ENCODE measurements at places on chromosomes 12 and 14. TPM values are rescaled to one million over a fixed set of nuclear protein-coding genes. Genes with fewer than 3 reads are reported as not detected.

Gene MYF6
- total RNA-seq, result not detected

Gene PRPH
- 1.7 TPM for total RNA-seq

Gene FAM222A
- total RNA-seq, result 0.73 TPM

DNA sequence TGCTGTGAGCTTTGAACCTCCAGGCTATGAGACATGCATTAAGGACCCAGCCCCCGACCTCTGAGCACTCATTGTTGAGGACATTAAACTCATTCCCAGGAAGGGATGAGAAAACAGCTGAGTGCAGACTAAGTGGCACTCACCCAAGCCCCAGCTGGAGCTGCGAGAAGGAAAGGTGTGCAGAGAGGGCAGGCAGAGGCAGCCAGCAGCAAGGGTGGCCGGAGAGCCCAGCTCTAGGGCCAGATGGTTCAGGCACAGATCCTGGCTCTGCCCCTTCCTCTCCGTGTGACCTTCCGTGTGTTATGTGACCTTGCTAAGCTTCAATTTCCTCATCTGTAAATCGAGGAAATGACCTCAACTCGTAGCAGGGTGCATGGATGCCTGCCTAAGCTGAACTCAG lies 3.7 kb downstream of the TSPAN11 start:
- DNase-seq, result no peak

DNA sequence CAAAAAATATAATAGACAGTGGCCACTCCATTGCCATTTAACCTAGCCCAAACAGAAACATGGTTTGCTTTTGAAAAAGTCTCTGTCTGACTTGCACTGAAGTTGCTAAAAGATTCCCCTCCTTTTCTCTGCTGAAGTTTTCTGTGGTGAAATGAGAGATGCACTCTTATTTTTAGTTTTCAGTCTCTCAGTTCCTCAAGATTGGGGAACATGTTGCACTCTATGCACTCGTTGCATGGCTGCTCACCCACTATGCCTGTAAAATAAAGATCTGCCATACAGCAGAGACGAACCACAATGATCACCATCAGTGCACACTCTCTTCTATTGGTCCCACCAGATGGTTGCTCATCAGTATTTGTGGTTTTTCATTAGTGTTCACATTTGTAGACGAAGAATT lies 13.1 kb upstream of the DAAM1 start:
- DNase-seq, result no peak

Gene ZNF664
- total RNA-seq, result 90.5 TPM

- DNase-seq, result no peak
Measured at GRCh38 chr12:51879102-51879501, 8.8 kb upstream of the ANKRD33 start.

Gene ATL1
- 8.8 TPM for total RNA-seq

Gene BORCS5
- total RNA-seq, result 21.6 TPM

- no peak for DNase-seq
Measured at GRCh38 chr14:22928237-22929103, 706 bp downstream of the PRMT5 start.

DNA sequence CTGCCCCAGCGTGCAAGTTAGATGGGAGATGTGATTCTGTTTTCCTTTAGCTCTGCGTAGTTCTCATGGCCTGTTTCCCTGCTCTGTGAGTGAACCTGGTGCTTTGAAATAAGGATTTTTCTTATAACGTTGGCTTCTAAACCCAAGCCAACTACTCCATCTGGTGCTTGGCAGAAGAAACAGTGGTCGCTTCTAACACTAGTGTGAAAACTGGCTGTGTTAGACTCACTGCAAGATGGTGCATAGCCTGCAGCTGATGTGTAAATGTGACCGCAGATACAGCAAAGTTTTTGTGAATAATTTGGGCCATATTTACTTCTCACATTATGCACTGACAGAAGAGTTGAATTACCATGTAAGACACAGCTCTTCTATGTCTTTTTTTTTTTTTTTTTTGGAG lies 12.2 kb downstream of the GTF2H3 start:
- DNase-seq, result no peak

Gene SCAF11
- 163 TPM for total RNA-seq

Gene DIO2
- 4.8 TPM for total RNA-seq

Gene OR4E2
- total RNA-seq, result not detected

DNA sequence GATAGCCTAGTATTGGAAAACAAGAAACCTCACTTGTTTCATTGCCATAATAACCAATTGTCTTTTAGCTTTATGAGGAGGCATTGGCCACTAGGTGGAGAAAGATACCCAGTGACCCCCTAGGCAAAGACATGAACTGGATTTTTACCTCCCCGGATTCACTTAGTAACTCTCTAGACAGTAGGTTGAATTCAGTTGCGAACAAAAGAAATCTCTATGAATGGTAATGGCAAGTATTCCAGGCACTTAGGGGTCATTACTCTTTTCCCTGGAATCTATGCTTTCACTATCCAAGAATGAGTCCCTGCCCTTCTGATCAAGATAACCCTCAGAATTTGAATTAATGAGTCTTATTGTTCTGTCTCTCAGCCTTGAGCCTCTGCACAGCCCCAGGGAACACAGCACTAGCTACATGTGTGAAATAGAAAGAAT lies 29.5 kb upstream of the RHOJ start:
- DNase-seq, result no peak

Gene TESPA1
- total RNA-seq, result 1.3 TPM

DNA sequence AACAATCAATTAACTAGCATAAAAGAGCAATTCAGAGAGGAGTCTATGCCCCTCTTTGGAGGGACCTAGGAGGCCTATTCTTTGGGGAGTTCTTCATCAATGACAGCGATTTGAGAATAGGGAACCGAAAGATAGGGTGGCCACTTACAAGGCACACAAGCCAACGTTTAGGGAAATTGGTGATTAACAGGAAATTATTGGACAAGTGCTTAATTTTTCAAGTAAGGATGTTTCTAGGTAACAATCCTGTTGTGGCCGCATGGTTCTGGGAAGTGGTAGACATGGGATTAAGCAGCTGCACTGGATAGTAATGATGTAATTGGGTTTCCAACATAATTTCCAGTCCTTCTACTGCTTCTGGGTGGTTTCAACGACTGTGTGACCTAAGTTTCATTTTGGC lies 83.2 kb downstream of the HMGA2 start:
- DNase-seq, result no peak

DNA sequence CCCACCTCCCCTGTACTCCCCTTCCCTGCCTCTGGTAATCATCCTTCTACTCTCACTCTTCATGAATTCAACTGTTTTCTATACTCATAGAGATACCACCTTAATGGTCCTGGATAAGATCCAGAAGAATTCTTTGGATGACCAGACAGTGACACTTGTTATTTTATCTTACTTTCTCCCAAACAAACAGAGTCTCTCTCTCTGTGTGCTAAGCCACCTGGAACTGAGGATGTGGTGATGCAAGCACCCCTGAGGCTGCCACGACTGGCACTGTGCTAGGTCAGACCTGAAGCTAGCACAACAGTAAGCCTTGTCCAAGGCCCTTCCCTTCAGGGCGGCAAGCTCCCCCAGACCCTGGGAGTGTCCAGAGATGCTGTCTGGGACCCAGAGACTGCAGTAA lies 250.2 kb downstream of the C12orf50 start:
- no peak for DNase-seq

Gene NXPH4
- total RNA-seq, result not detected

DNA sequence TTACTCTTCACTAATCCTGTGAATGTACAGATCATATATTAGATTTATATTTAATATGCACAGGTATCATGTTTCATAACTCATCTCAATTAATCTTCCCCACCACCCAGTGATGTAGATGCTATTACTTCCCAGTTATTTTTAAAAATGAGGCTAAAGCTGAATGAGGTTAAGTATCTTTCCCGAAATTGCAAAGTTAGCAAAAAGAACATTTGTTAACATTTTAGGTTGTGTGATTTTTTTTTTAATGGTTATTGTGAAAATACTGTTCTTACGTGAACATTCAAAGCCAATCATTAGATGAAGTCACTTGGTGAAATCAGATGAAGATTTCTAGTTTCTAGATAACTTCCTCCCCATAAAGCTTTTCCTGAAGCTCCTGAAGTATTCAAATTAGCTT lies 186.9 kb upstream of the PLEKHA5 start:
- no peak for DNase-seq

DNA sequence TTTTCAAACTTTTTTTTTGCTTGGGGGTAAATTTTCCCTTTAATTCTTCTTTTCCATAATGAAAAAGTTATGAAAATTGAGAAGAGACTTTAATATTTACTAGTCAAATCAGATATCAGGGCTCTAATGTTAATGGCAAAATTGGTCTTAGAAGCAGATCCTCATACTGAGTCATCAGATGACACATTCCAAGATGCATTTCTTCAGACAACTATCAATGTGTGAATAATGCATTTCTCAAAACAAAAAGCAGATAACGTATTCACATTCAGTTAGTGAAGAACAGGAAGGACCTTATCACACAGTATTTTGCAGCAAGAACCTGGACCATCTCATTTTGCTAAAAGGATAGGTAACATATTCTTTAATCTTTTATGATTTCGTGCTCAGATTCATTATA lies 130.7 kb downstream of the GPHN start:
- no peak for DNase-seq

GRCh38 chr12:61504396-61505080 lies 755.7 kb upstream of the USP15 start:
- no peak for DNase-seq

GRCh38 chr12:123153906-123154305 lies 3.0 kb upstream of the PITPNM2 start:
- no peak for DNase-seq

GRCh38 chr12:111870216-111870615 lies 28.2 kb downstream of the MAPKAPK5 start:
- DNase-seq, result no peak

DNA sequence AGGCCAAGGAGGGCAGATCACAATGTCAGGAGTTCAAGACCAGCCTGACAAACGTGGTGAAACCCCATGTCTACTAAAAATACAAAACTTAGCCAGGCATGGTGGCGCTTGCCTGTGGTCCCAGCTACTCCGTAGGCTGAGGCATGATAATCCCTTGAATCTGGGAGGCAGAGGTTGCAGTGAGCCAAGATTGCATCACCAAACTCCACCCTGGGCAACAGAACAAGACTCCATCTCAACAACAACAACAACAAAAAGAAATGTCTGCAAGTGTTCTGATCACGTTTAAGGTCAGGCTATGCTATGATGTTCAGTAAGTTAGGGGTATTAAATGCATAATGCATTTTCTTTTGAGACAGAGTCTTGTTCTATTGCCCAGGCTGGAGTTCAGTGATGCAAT lies 6.7 kb upstream of the PLD4 start:
- no peak for DNase-seq

DNA sequence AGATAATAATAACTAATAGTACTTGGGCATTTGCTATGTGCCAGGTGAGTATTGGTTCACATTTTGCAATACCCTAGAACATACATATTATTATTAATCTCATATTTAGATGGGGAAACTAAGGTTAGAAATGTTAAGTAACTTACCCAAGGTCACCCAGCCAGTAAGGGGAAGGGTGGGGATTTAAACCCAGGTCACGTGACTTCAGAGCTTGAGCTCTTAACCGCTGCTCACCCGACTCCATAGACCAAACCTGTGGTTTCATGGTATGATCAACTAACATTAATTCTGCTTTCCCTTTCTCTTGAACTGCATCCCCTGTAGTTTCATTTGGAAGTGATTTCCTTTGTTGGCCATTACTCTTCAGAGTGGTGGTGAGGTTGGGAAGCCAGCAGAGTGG lies 242.3 kb downstream of the NRXN3 start:
- DNase-seq, result no peak

Data from ureter (tissue), 1 donor.